ENCODE measurements at places on chromosomes 6 and 20.
A peak's percentile ranks its signal among the peaks of the same experiment; 100 is the strongest.

DNA sequence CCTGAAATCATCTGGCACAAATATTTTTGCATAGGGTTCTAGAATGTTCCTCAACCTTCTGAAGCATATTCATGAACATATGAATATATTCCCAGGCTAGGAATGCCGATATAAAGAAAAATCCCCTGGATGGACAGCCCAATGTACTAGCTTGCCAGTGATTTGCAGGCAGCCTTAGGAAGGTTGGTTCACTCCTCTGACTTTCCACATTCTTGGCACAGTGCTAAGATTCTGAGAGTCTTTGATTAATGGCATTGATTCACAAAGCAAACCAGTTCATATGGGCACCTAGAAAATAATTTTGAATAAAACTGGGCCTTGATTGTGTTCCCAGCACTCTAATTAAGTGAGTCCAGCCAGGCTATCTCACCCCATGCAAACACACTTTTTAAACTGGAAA is 56.9 kb upstream of the ENPP4 start:
- no peak for DNase-seq

- peak; percentile 38 for DNase-seq
These were observed 50.2 kb upstream of the HINT3 start for GRCh38 chr6:125906158-125906998.

- DNase-seq = no peak
These were observed 540.6 kb downstream of the QKI start for GRCh38 chr6:163955096-163955495.

DNA sequence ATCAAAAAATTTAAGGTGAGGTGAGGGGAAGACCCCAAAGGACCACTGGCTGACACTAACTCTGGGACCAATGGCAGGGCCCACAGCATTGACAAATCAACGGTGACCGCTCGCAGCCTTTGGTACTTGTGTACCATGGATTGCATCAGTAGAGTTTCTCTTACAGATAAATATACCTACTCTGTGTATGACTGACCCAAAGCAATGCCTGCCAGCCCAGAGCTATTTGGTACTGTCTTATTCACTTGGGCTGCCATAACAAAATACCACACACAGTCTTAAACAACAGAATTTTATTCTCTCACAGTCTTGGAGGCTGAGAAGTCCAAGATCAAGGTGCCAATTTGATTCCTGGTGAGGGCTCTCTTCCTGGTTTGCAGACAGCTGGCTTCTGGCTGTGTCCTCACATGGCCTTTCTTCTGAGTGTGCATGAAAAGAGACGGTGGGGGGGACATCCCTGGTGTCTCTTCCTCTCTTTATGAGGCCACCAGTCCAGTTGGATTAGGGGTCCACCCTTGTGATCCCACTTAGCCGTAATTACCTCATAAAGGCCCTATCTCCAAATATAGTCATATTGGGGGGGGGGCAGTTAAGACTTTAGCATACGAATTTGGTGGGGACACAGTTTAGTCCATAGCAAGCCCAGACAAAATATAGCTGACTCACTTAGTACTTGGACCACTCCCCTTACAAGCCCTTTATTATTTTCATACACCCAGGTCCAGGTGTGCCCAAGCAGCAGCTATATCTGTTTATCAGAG is 336.3 kb downstream of the CD83 start:
- peak; percentile 32 for DNase-seq

DNA sequence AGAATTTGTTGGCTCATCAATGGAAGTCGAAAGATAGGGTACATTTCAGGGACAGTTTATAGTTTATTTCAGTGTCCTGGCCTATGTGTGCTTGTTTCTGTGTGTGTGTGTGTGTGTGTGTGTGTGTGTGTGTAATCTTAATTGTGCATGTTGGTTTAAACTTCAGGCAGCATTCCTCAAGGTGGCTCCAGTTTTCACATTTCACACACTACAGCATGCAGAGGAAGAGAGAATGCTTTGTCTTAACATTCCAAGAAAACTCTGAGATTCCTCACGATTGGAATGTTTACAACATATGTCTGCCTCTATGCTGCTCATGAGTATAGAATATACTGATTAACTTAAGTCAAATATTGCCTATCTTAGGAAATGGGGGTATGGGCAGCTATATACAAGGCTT is 332.6 kb upstream of the EPHA7 start:
- DNase-seq = no peak

DNA sequence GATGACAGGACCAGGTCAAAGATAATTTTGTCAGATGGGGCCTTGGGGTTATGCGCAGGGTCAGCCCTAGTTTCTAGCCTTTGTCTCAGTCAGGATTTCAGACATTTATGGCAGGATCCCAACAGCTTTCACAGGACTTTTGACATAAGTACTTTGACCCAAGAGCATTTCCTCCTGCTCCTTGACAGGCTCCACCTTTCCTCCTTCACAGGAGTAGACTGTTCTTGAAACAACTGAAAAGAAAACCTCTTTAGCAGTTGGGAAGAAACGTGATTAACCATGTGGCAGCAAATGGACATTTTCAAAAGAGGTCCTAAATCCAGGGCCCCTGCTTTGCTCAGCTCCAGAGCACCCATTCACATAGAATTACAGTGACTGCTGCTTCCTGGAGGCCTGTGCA is 120.4 kb upstream of the MAP3K7 start:
- DNase-seq = no peak

- DNase-seq = no peak
These were observed 22.3 kb downstream of the ELOVL5 start for GRCh38 chr6:53326372-53327016.

DNA sequence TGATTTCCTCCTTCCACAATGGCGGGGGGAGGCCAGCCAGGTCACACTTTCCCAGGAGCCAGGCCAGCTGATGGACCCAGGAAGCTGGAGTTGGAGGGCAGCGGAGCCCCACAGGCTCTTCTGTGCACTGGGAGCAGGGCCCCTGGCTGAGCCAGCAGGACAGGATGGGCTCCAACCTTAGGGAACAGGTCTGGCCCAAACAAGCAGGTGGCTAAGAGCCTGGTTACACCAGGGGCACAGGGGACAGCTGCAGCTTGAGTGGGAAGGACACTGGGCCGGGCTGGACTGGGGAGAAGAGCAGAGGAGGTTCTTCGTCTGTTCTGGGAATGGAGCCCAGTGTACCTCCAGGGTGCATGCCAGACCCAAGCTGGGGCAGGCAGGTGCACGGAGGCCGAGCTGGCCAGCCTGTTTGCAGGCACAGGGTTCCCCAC is 102.3 kb downstream of the DLL1 start:
- DNase-seq = no peak

- DNase-seq = no peak
These were observed 114.7 kb downstream of the ERMARD start for GRCh38 chr6:169866140-169866534.

- DNase-seq = no peak
These were observed 162.0 kb downstream of the BTBD9 start for GRCh38 chr6:38477680-38478260.

- DNase-seq = no peak
These were observed 160.7 kb downstream of the UST start for GRCh38 chr6:148907573-148907972.

Measured in DND-41 (cell line).